Neural progenitor cell (in vitro differentiated cells): ENCODE measurements at places on chromosomes 5 and 9. TPM values are rescaled to one million over a fixed set of nuclear protein-coding genes. Genes with fewer than 3 reads are reported as not detected.

DNA sequence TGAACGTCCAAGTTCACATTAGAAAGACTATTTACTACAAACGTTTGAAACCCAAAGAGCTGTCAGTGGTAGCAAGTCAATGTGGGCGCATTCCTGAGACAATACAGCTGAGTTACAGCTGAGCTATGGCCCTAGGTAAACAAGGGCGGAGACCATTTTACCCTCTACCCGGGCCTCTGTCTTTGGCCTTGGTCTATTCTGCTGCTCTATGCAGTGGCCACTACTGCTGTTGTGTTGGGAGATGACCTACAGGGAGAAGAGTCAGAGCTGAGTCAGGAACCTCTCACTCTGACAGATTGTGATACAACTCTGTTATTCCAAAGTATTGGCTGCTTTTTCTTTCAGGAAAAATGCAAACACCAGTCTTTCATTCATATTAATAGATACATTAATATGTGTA lies 700.6 kb downstream of the SEMA5A start:
- peaks cover 28% of the 10 kb centered on the region for H3K4me1 ChIP-seq
- H3K27me3 ChIP-seq = no peaks in the 10 kb centered on the region
- no peak for DNase-seq

DNA sequence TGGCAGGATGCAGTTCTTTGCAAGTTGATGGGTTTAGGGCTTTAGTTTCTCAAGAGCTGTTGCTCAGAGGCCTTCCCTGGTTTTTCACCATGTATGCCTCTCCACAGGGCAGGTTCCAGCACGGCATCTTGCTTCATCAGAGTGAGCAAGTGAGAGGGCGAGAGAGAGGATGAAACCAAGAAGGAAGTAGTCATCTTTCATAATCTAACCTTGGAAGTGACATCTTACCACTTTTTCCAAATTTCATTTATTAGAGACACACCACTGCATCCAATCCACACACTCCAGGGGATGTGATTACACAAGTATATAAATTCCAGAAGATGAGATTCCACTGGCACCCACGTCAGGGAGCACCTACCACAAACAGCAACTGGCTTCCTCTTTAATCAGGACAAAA lies 294.4 kb downstream of the MARCHF11 start:
- no peak overlapping the region for H3K4me3 ChIP-seq
- H3K27ac ChIP-seq = no peak overlapping the region
- no peak for DNase-seq
- H3K4me1 ChIP-seq = no peaks in the 10 kb centered on the region

DNA sequence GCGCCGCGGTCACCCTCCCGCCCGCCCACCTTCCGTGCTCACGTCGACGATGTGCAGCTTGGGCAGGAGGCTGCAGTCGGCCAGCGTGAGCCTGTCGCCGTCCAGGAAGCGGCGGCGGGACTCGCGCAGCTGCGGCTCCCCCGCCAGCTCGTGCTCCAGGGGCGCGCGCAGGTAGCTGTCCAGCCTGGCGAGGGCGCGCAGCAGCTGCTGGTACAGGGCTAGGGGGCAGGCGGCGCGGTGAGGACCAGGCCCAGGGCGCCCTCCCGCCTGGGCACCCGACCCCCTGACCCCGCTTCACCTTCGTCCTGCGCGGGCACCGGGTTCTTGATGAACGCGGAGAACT lies 1.5 kb downstream of the CLIC3 start:
- no peak overlapping the region for H3K27ac ChIP-seq
- no peaks in the 10 kb centered on the region for H3K36me3 ChIP-seq
- DNase-seq = no peak
- no peak overlapping the region for H3K4me3 ChIP-seq
- peaks cover 21% of the 10 kb centered on the region for H3K27me3 ChIP-seq

DNA sequence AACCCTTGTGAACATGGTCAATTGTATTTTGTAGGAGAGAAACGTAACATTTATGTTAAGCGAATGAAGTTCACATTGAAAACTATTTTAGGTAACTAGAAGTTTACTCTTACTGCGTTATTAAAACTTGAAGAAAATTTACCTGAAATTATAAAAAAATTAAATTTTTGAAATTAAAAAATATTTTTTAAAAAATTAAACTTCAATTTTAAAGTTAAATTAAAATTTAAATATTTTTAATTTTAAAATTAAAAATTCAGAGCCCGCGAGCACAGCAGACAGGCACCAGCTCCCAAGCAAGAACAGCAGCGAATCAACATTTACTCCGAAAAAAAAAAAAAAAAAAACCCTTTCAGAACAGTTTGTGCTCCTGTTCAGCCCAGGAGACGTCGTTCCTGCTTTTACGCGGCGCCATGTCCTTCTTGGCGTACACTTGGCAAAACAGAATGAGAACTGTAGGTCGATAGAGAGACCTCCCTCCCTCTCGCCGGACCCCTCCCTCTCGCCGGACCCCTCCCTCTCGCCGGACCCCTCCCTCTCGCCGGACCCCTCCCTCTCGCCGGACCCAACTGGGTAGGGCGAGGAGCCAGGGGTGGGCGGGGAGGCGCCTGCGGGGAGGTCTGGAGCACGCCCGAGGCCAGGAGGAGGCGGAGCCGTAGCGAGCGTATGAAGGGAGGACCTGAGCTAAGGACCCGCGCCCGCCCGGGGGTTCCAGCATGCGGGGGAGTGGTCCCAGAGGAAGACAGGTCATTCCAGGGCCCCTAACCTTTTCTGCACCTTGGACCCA lies 235.8 kb downstream of the ROR2 start:
- H3K27ac ChIP-seq = no peak overlapping the region
- DNase-seq = peak; percentile 75
- H3K27me3 ChIP-seq = no peaks in the 10 kb centered on the region
- H3K36me3 ChIP-seq = no peaks in the 10 kb centered on the region
- no peaks in the 10 kb centered on the region for H3K4me1 ChIP-seq
- H3K4me3 ChIP-seq = peak overlapping the region; percentile 35

DNA sequence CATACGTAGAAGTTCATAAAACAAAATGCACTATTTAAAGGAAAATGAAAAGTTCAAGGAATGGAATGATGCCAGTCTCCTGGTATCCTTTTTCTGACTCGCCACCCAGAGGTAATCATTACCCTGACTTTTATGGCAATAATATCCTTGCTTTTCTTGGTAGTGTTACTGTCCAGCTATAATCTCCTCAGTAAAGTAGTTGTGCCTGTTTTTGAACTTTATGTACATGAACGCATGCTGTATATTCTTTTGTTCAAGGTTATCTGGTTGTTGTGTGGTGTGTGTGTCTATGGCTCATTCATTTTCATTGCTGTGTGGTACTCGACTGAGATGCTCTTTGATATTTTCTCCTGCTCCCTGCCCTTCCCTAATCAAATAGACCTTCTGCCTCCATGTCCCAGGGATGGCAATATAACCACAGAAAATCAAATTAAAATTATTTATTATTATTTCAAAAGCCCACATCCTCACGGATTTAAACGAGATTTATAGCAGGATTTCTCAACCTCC lies 29.2 kb upstream of the FBP1 start:
- no peak overlapping the region for H3K4me3 ChIP-seq
- H3K27ac ChIP-seq = no peak overlapping the region
- peaks cover 9% of the 10 kb centered on the region for H3K27me3 ChIP-seq
- DNase-seq = no peak

- no peaks in the 10 kb centered on the region for H3K27me3 ChIP-seq
- no peak for DNase-seq
- H3K4me3 ChIP-seq = no peak overlapping the region
- no peak overlapping the region for H3K27ac ChIP-seq
- no peaks in the 10 kb centered on the region for H3K36me3 ChIP-seq
- peaks cover 18% of the 10 kb centered on the region for H3K4me1 ChIP-seq
Measured at GRCh38 chr5:173829826-173830225, 58.3 kb upstream of the CPEB4 start.

DNA sequence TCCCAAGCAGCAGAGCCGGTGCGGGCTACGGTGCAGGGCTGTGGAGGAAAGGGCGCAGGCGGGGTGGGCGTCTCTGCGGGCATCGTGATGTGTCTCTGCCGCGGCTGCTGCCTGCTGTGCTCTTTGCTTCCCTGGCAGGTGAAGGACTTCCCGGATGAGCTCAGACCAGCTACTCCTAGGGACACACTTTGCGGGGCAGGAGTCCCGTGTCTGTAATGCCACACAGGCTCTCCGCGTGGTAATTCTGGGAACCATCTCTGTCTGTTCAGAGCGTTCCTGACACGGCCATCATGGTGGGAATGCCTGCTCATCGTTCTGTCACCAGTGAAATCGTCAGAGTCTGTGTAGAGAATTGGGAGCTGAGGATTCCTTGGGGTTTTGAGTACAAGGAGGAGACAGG lies 235.5 kb downstream of the FANCC start:
- H3K4me1 ChIP-seq = peaks cover 56% of the 10 kb centered on the region
- no peaks in the 10 kb centered on the region for H3K27me3 ChIP-seq
- no peak overlapping the region for H3K4me3 ChIP-seq
- no peak overlapping the region for H3K27ac ChIP-seq
- no peak for DNase-seq
- no peaks in the 10 kb centered on the region for H3K36me3 ChIP-seq

DNA sequence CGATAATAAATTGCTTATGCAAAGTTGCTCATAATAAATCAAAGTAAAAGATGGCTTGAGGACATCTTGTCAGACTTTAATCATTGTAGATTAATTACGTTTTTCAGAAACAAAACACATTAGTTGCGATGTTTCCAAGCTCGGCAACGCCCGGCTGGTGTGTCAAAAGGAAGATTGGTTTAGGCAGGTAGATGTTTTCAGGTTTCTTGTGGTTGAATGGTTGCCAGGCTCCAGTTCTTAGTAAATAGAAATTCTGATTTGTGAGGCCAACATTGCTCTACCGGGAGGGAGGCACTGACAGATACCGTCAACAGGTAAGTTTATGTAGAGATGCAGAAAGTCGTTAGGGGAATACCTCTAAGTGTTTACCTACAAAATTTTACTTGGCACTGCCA lies 280.3 kb downstream of the NPR3 start:
- no peak overlapping the region for H3K27ac ChIP-seq
- H3K4me1 ChIP-seq = no peaks in the 10 kb centered on the region
- no peak overlapping the region for H3K4me3 ChIP-seq
- H3K27me3 ChIP-seq = no peaks in the 10 kb centered on the region
- H3K36me3 ChIP-seq = no peaks in the 10 kb centered on the region

- H3K4me1 ChIP-seq = no peaks in the 10 kb centered on the region
- peaks cover 33% of the 10 kb centered on the region for H3K27me3 ChIP-seq
- no peak for DNase-seq
- no peak overlapping the region for H3K4me3 ChIP-seq
Measured at GRCh38 chr9:126775926-126776325, 28.9 kb upstream of the ZBTB43 start.

DNA sequence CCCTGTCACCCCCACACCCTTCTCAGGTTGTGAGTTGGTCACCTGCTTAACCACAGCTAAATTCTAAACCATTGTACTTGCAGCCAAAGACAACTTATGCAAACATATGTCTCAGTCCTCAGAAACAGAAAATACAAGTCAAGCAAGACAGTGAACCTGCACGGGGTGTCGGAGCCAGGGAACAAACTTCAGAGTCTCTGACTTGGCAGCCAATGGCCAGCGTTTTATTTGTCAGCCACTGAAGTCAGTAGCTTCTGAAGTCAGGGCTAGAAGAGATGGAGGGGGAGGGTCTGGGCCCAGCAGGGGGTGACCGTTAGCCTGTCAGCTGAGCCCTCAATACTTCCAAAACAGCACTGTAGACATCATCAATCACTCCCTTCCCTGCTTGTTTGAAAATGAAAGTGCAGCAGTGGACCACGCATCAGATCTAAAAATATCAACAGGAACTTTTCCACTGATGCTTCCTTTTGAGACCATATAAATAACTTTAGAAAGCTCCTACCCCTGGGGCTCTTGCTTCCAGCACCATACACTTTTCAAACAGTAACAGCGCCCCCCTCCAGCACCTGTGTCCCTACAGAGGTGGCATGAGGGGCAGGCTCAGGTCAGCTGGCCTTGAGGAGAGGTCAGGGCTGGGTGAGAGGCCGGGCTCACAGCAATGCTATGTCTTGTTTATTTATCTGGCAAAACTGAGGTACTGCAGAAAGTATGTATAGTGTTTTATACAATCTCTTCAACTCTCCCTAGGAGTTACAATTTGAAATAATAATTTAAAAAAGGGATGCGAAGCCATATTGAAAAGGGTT lies 142.5 kb downstream of the ACER2 start:
- H3K36me3 ChIP-seq = no peaks in the 10 kb centered on the region
- H3K4me3 ChIP-seq = no peak overlapping the region
- H3K27ac ChIP-seq = no peak overlapping the region
- H3K4me1 ChIP-seq = peaks cover 8% of the 10 kb centered on the region

SLC6A18 gene
- not detected in 2 replicates for total RNA-seq

FBXW2 gene
- 31.0 and 32.7 TPM in 2 replicates for total RNA-seq
